ENCODE measurements at places on chromosomes 1 and 21.

DNA sequence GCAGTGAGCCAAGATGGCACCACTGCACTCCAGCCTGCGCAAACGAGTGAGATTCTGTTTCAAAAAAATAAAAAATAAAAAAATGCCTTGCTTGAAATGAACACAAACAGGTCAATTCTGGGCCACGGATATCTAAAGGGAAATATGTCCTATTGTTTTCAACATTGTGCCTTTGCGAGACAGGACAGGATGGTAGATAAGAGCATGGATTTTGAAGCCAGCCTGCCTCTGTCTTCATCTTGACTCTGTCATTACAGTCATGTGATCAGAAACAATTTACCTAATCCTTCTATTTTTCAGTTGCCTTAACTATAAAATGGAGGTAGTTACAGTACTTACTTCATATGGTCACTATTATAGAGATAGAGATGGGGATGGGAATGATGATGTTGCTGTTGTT is 56.7 kb upstream of the ZSWIM5 start:
- DNase-seq = no peak

GRCh38 chr1:60510162-60510561 is 436.6 kb upstream of the C1orf87 start:
- DNase-seq = no peak

DNA sequence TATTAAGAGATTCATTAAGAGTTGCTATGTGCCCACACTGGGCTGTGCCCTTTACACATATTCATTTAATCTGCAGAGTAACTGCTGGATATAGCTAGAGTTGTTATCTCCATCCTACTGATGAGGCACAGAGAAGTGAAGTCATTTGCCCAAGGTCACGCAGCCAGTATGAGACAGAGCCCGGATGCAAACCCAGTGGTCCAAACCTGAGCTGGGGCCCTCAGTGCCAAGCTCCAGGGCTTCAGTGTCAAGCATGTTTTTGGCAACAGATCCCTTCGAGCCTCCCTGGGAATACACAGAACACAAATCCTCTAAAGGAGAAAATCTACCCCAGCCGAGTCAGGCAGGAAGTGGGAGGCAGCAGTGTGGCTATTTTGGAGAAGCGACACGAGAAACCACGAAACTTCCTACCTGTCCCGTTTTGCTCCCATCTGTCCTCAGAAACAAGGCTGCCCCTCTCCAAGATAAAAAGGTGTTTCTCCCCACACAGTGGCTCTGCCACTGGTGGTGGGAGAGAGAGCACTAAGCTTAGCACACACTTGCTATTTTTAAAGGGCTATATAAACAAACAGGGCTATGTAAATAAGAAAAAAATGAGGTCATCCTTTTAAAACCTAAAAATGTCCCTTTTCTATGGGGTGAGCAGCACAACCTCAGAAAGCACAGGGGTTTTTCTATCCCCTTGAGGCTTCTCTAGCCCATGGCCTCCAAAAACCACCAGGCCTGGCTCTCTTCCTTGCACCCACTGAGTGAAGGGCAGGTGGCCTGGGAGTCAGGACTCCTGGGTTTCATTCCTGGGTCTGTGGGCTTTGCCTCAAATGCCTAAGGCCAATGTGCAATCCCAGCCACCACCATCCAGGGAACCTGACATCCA is 138.6 kb upstream of the EDN2 start:
- DNase-seq = no peak

DNA sequence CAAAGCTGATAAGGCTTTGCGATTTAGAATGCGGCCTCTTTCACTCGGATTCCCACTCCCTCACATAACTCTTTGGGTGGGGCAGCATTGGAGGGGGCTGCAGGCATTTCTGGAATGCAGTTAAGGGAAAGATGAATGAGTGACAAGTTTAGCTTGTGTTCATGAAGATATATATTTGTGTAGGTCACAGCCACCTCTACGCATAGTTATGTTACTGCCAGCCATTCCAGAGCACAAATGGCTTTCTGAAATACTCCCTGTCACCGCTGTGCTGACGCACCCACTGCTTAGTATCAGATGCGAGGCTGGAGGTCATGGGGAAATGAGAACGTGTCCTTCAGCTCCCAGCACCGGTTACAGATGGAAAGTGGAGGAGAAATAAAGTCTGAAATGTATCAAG is 54.1 kb upstream of the ATP1A1 start:
- no peak for DNase-seq

DNA sequence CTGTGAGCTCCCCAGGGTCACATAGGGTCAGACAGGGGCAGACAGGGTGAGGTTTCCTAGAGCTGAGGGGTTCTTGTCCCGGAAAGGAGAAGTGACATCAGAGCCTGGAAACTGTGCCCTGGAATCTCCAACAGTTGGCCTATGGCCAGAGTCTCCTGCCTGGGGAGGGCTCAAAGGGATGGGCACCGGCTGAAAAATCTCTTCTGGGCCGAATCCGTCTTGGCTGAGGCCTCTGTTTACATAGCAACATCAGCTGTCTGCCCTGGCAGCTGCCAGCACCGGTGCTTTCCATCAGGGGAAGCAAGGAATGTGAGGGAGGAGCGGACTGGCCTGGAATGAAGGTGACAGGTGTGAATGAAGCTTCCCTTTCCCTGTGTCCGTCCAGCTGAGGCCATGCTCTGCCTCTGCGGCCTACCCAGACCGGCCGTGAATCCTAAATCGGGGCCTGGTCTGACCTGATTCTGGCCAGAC is 30.7 kb downstream of the VASH2 start:
- DNase-seq = no peak

DNA sequence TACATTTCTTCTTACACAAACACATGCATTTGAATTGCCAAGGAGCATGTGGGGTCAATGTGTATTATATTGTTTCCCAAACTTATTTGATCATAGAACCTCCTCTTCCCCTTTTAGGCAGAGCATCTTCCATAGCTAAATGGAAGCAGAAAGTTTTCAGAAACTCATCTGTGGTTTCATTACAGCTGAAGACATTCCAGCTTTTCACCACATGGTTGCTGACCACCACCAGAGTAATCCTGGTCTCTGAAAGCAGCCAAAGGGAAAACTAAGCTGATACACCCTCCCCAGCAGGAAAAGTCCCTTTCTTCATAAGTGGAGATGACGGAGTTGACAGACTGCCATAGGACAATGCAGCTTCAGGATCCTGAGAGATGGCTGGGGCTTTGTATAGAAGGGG is 30.2 kb upstream of the OTUD3 start:
- DNase-seq = peak; percentile 55

GRCh38 chr21:33942426-33942825 is 26.8 kb upstream of the ATP5PO start:
- DNase-seq = no peak

DNA sequence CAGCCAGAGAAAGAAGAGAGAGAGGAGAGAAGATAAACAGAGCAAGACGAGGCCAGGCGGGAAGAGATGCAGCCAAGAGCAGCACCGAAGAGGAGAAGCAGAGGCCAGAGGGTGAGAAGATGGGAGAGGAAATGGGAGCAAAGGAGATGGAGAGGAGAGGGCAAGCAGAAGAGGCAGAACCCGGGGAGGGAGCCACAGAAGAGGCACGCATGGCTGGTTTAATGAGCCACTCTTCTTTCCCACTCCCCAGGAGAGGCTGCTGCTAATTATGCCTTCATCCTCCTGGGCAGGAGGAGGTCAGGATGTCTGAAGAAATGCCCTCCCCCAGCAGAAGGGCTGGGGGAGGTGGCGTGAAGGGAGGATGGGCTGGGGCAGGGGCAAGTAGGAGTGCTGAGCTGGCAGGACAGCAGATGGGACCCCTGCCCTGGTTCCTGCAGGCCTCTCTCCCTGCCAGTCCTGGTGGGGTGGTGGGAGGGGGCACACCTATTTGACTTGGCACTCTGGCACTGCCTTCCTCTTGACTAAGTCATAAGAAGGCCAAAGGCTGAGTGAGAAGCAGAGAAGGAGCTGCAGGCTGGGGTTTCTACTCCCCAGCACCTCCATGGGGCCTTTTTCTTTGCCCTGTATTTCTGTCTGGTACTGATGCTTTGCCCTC is 32.3 kb downstream of the KIRREL1 start:
- DNase-seq = no peak

DNA sequence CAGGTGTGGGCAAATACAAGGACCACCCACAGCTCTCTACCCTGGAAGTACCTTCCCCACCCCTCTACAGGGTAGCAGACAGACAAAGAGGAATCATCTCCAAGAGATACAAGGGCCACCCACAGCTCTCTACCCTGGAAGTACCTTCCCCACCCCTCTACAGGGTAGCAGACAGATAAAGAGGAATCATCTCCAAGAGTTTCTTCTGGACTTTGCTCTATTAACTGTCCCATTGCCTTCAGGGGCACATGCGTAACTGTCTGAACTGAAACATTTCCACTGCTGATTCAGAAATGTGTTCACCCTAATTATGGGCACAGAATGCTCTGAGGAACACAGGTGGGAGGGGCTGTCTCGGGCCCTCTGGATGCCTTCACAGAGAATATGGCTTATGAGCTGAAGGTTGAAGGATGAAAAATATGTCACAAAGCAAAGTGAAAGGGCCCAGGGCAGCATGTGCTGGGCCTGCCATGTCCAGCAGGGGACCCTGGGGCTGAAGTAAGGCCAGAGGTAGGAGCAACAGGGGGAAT is 43.9 kb downstream of the ZNF281 start:
- no peak for DNase-seq

- no peak for DNase-seq
Observed at GRCh38 chr1:43910343-43910742, 23.3 kb upstream of the ARTN start.

- peak; percentile 38 for DNase-seq
Observed at GRCh38 chr21:20999659-21000058, 1.4 kb downstream of the NCAM2 start.

DNA sequence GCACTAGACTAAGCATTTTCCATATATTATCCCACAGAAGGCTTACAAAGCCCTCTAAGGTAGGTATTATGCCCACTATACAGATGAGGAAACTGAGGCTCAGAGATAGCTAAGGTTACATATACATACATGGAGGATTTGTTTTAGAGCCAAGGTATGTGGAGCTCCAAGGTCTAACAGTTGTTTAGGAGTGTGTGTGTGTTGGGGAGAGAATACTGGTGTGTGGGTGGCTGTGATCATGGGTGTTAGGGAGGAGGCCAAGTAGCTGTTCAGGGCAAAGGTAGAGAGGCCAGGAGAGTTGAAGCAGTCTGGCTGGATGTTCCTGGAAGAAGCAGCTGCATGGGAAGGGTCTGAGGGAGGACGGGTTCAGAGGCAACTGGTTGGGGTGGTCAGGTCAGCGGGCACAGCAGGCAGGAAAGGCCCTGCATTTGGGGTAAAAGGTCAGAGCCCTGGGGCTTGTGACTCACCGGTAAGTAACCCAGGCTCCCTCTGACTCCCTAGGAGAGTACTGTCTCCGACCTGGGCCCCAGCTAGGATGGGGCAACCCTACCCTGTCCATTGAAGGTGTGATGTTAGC is 5.1 kb upstream of the LDLRAP1 start:
- no peak for DNase-seq

GRCh38 chr1:60864722-60865121 is 217.6 kb upstream of the NFIA start:
- DNase-seq = no peak

DNA sequence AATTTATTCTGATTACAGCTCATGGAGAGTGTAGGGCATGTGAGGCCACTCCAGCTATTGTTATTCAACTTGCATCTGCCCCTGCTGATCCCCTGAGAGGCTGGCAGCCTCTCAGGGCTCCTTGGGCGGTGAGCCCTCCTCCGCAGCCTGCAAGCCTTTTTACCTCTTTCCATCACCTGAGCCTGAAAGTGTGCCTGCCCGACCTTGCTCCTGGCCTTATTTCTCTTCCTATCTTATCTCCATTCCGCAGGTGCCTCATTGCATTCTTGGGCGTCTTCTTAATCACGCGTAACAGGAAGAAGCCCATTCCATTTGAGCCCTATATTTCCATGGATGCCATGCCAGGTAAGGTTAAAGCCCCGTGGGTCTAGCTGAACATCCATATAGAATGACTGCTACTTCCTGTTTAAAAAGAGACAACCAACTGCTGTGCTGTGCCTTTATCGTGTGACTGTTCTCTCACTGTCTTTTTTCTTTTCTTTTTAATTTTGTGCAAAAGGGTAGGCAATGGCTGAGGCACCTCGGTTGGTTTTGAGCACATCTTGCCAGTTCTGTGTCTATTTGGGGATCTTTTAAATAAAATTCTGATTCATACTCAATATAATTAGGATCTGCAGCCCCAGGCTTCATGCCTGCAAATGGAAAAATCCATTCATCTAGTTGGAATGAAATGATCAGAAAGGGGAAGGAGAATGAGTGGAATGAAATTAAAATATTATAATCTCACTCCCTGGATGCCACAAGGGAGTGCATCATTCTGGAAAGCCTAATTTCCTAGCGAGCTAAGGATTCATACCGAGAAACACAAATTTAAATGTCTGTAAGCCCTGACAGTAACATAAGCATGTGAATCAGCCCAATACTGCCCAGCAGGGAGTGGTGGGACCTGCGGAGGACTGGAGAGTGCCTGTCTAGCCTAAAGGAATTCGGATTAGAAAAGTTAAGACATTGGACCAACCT is 38.6 kb upstream of the RCAN3 start:
- DNase-seq = peak; percentile 55

DNA sequence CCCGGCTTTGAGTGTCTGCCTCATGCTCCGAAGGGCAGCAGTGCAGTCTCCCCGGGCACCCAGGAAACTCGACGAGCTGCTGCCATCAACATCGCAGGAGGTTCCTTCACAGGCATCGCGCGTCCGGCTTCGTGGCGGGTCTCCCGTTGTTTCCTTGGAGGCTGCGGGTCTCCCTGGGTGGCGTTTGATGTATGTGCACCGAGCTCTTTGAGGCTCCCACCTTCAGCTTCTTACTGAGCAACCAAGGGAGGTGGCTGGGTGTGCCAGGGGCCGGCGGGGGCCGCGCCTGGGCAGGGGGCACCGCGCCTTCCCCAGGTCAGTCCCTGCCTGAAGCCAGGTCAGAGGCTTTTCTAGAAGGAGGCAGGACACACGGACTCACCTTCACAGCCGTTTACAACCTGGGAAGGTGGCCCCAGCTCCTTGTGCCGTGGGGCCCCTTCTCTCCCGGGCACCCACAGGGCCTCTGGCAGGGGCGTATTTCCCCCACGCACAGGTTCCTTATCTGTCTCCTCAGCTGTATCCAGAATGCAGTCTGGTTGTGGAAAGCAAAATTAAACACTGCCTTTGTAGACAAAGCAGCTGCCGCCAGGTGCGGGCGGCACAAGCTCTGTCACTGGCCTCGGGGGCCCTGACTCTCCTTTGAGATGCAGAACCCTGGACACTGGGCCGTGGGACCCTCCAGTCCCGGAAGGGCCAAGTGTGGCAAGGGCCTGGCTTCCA is 21.7 kb upstream of the PEX10 start:
- DNase-seq = no peak
